ENCODE measurements at places on chromosomes 2 and 18.

DNA sequence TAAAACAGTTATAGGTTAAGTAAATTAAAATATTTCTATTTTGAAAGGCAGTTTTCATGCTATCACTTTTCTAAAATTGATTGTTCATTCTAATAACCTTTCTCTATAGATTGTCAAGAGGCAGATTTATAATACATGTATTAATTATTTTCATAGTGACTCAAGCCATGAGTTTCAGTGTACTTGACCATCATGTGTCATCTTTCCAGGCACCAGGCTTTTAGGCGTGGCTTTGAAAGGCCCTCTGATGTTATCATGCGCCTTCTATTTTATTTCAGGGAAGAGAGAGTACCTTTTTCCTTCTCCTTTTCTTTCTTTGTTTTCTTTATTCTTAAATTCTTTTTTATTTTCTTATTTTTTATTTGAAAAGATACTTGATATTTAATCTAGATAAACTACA is 128.3 kb upstream of the ETAA1 start:
- no peak for DNase-seq

DNA sequence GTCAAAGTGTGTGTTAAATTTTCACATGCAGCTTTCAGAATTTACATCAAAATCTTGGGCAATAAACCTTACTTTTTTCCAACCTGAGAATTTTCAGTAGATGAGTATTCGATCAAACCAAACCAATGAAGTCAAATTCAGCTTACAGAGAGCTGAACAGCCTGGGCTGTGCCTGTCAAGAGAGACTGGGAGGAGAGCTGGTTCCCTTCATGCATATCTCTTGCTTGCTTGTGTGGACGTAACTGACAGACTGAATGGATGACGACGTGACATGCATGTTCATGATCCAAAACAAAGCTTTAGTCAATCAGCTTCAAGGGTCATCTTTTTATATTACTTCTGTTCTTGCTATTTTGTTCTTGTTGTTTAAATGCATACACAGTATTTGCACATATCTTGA is 145.2 kb downstream of the GALNT3 start:
- DNase-seq: no peak

DNA sequence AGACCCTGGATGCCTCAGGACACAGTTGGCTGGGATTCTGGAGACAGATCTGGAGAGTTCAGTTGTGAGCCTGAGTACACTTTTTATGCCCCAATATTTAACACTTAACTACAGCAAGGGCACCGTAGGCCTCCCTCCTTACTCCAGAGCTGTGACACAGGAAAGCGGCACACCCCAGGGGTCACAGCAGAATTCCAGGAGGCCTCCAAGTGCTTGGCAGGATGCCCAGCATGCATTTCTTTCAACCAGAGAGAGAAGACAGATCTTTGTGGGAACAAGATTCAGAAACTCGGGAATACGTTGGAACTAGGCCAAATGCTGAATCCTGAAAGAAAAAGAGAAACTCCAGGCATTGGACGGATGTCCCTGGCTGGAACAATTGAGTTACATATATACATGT is 199.2 kb upstream of the NT5C1B start:
- DNase-seq: no peak

DNA sequence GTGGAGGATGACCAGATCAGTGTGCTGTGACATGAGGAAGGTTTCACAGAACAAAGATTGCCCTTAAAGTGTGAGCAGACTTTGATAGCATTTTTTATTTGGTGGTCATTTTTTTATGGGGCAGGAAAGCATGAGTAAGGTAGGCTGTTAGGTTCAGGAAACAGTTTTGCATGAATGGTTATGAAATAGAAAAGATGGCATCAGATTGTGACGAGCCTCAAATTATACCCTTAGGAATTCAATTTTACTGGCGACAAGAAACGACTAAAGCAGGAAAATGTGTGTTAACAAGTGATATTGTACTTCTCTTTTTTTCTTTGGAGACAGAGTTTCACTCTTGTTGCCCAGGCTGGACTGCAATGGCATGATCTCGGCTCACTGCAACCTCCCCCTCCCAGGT is 44.7 kb downstream of the PIK3C3 start:
- no peak for DNase-seq

- peak; percentile 91 for DNase-seq
These were observed at the start of gene B3GNT2 for GRCh38 chr2:62195421-62196277. Gene B3GNT2 (plus strand): TSS chr2:62196115. CDS start chr2:62222221, 26,106 bp downstream.

GRCh38 chr2:144730711-144731110 is 210.8 kb upstream of the ZEB2 start:
- DNase-seq: no peak

- DNase-seq: no peak
These were observed 63.0 kb downstream of the RBM43 start for GRCh38 chr2:151198645-151199044.

- no peak for DNase-seq
These were observed 11.4 kb downstream of the CUL3 start for GRCh38 chr2:224573724-224574123.

- DNase-seq: no peak
These were observed 68.4 kb downstream of the NXPH2 start for GRCh38 chr2:138711812-138712211.

DNA sequence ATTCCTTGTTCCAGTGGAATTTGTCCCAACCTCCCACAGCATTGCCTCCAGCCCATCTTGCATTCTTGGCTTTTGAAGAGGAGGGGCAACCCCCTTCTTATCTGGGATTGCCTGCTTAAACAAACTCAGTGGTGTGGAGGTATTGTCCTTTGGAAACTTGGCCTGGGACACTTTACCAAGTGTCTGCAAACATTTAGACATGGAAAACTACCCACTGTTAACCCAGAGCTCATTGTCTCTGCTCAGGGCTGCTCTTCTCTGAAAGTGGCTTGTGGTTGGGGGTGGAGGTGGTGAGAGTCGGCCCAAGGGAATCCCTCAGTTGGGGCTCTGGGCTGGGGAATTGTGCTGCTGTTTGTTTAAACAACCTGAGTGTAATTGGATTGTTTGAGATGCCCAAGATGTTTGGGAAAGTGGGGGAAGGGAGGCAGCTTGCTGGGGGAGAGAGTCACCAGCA is 178.3 kb upstream of the GATA6 start:
- DNase-seq: no peak

DNA sequence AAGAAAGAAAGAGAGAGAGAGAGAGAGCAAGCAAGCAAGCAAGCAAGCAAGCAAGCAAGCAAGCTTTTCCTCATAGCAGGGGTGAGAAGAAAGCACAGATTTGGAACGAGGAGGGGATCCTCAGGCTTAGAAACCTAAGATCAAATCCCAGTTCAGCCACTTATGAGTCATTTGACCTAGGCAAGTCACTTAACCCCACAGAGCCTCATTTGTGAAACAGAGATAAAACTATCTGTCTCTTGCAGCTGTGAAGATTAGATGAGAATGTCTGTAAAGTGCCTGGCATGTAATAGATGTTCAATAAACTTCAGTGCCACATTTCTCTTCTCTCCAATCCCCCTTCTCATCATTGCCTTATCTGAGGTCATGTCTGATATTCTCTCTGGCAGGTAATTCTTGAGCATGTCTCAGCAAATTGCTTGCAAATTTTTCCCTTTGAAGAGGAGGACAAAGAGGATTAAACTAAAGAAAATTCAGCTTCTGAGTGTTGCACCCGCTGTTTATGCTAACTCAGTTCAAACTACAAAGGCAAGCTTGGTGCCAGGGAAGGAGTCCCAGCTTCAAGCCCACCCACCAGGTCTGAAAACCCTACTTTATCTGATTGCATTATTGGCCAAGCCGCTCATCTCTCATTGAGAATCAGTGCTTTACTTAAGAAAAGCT is 20.3 kb downstream of the ALK start:
- DNase-seq: no peak

GRCh38 chr2:4827836-4828235 is 864.3 kb upstream of the SOX11 start:
- DNase-seq: no peak

DNA sequence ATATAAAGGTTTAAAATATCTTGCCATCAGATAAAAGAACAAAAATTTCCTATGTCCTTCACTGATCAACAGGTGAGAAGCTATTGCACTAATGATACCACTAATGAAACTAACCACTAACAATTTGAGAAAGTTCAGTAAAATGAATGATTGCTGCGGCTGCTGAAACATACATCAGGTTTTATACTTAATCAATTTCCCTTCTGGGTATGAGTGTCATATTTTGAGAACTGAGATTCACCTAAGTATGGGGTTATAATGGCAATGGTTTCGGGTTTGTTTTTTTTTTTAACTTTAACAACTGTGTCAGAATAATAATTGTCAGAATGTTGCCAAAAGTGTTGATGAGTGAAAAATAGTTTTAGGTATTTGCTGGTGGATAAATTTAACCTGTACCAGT is 151.3 kb upstream of the SLC39A10 start:
- DNase-seq: no peak

GRCh38 chr2:238462782-238463396 is 36.2 kb downstream of the ASB1 start:
- DNase-seq: no peak

- DNase-seq: no peak
These were observed 108.4 kb upstream of the SNTG2 start for GRCh38 chr2:842151-842803.

DNA sequence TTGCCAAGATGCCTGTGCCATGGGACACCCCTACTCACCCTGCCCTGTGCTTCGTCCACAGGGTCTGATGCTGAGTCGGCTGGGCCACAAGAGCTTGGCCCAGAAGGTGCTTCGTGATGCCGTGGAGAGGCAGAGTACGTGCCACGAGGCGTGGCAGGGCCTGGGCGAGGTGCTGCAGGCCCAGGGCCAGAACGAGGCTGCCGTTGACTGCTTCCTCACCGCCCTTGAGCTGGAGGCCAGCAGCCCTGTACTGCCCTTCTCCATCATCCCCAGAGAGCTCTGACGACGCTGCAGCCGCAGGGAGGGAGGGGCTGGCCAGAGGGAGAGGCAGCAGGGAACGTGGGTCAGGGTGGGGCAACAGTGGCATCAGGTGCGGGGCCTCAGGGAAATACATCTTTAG is 81.5 kb downstream of the STPG4 start:
- DNase-seq: no peak

DNA sequence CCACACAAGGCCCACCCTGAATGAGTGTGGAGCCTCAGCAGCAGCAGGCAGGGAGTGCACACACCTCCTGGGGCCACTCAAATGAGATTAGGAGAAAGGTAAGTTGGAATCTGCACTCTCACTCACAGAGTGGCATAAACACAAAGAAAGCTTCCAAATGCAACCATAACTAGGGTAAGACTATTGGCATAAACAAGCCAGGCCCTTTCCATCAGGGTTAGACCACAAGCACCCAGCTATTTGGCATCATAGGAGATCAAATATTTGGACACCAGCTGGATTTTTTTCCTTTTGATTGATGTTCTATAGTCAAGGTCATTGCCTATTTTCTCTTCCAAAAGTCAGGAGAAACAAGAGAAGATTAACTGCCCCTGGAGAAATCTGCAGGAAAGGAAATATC is 471.5 kb downstream of the TXNL1 start:
- no peak for DNase-seq

DNA sequence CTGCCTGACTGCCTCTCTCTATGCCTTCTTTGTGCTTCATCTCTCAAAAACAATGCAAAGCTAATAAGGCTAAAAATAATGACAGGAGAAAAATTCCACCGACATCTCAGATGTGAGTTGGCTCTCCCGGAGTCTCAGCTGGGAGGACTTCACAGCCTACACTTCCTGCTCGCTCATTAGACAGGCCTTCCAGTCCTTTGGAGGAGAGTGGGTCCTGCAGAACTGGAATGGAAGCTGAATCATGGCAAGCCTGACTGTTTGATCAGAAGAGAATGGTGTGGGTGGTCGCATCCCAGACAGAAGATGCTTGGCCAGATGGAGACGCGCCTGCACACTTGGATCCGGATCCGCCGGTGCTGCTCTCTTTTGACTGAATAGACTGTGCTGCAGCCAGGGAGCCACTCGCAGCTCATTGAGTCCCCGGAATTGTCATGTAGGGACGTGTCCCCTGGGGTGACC is 49.7 kb downstream of the TRIB2 start:
- DNase-seq: no peak

DNA sequence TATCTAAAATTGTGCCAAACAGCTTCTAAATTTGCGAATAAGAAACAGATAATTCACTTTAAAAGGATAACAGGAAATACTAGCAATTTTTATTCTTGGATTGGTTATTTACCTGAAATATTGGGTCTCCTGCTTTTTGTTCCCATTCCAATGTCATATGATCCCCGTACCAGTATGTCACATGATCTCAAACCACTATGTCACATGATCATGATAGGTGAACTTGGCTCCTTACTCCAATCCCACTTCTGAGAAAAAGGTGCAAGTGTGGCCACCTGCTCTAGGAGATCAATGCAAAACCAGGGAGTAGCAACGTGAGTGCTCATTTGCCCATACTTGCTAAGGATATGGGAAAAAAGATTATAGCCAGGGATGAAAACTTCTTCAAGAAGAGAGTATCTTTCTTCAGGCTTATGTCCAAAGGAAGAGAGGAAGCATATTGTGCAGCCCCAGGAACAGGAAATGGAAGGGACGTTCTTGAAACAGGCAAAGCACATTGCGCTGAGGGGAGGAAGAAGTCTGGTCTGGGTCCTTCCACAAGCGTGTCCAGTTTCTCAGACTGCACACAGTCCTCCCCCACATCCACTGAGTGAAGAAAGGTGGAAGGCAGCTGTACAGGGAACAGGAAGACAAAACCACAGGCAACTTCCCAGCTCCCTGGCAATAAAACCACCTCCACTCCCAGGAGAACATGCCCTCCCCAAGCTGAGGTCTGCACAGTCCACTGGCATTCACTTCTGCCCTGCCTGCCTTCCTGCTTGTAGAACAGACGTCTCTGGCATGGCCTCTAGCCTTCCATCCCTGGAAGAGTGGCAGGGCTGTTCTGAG is at the start of gene LYG2:
LYG2 (minus strand) TSS at position 176 of the 828 bp plus-strand sequence. CDS start 1,406 bp downstream, outside the sequence.
- no peak for DNase-seq

DNA sequence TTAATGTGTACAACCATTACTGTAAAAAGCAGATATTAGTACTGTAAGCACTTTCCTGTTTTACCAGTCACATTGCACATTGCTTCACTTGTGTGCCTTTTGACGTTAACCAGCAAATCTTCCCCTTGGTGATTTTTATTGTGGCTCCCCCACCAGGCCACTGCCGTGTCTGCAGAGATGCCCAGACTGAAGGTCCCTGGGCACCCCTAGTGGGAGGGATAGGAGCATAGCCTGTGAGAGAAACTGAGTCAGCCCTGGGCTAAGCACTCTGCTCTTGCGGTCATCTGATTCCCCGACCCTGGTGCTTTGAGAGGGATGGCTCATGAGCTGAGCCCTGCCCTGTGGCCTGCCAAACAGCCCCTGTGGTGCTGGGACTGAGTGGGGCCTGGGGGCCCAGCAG is 73.4 kb downstream of the INPP4A start:
- DNase-seq: no peak

DNA sequence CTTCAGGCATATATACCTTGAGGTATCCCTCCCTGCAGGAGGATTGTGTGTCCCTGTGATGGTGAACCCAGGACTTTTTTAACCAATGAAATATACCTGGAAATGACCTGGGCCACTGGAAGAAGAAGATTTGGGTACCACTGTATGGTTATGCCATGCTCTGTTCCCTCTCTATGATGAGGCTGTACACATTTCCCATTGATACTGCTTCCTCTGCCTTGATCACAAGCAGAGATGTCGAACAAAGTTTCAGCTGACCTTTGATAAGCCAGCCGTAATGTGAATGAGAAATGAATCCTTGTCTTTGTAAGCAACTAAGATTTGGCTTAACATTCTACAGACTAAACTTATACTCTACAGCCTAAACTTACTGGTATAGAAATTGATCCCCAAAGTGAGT is 78.4 kb upstream of the SPOPL start:
- no peak for DNase-seq
